ENCODE measurements at places on chromosomes 7 and 10.

- no peak for DNase-seq
Observed at GRCh38 chr7:108178398-108178797, 48.2 kb upstream of the LAMB4 start.

DNA sequence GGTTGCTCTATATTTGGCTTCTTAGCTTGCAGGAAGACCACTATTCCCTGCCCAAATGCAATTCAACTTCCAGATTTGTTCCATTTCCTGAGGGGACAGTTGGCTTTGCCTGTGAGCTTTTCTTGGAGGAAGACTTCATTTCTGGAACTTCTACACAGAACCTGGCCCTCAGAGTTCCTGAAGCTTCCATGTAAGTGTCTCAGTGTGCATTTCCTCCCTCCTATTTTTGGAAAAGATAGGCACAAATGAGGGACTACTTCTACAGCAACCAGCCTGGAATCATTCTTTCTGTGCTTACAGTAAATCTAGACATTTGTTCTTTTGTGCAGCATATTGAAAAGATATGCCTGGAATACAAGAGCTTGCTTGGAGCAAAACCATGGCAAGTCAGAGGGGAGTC, 164.3 kb downstream of the CREB5 start:
- no peak for DNase-seq

DNA sequence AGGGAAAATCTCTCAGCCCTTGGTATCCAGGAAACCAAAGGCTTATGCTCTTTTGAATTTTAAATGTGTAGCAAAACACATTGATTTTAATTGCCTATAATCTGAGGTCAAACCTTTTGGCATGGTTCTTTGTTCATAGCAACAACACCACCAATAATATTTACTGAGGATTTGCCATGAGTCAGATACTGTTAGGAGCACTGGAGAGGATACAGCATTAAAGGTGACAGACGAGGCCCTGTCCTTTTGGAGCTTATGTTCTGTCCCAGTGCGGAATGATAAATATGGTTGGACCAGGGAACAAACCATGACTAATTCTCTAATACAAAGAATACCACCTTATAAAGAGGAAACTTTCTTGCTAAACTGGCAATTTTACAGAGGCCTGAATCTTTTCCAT, 176.6 kb downstream of the CTNNA3 start:
- DNase-seq: no peak

- no peak for DNase-seq
Observed at GRCh38 chr7:18126281-18126680, 98.6 kb upstream of the PRPS1L1 start.
